Activated T-cell treated with anti-CD3 and anti-CD28 coated beads for 48 hours (primary cell): ENCODE measurements at places on chromosomes 5 and 9.

GRCh38 chr5:158236511-158237335 lies 377.8 kb upstream of the CLINT1 start:
- DNase-seq = no peak

GRCh38 chr9:109088221-109088620 lies 31.5 kb downstream of the TMEM245 start:
- no peak for DNase-seq

DNA sequence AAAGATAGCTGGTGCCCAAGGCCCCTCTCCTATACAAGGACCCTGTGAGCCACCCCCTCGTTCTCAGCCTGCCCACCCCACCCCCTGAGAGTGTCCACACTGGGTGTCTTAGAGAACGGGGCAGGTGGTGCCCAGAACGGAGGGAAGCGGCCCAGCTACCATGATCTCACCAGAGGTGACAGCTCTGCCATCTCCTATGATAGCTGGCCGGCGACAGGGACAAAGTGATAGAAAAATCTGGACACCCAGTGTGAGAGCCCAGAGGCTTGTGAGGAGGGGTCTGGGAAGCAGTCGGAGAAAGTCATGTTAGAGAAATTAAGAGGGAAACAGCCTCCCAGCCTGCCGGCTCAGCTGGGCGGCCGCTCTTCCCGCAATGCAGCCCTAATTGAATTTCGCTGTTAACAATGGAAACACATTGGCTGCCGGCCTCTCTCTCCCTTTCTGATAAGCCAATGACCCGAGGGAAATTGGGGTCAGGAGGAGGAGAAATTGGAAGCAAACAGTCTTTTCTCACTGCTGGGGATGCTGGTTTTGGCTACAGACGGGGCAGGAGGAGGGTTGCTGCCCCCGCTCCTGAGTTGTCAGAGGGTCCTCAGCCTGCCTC lies 32.3 kb downstream of the HK3 start:
- DNase-seq = no peak

DNA sequence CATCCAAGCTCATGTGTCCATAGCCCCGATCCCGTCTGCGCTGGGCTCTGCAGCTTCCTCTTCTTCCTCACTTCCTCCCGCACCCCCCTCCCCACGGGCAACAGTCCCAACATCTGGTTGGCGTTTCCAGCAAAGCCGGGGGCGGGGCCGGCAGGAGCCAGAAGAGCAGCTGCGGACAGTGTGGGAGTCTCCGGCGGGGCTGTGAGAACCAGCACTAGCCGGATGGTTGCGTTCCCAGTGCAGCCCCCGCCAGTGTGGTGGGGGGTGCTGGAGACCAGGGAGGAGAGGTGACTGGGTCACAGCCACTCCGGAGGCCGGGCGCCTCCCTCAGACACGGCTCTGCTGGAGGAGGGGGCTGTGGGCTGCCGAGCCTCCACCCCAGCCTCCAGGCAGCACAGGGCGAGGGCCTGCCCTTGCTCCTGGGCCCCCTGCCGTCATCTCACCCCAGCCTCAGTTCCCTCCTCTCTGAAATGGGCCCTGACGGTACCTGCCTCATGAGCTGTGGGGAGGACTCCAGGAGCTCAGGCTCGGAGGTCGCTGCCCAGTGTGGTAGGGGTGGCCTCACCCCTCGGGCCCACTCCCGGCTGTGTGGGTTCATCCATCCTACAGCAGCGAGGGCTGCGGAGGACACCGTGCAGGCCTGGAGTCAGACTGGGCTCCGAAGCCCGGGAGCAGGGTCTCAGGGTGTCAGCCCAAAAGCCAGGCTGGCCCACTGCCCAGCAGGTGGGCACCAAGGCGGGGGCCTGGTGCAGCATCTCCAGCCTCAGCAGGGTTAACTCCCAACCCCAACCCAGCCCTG lies 41.5 kb upstream of the NOTCH1 start:
- DNase-seq = no peak

- no peak for DNase-seq
Measured at GRCh38 chr5:4215143-4215542, 619.5 kb downstream of the IRX1 start.
